ENCODE measurements at places on chromosomes 16 and 17. TPM values are rescaled to one million over a fixed set of nuclear protein-coding genes. Genes with fewer than 3 reads are reported as not detected.

The KLHL10 gene
- total RNA-seq = not detected

The MT1G gene
- 511 TPM for total RNA-seq

The CALB2 gene
- total RNA-seq = 0.22 TPM

The SP6 gene
- total RNA-seq = 0.07 TPM

The KCTD19 gene
- not detected for total RNA-seq

The CES4A gene
- not detected for total RNA-seq

The ZNF652 gene
- total RNA-seq = 58.2 TPM

The CD300H gene
- total RNA-seq = not detected

The NEK8 gene
- total RNA-seq = 5.8 TPM

GRCh38 chr17:1930337-1930645 is 94.8 kb downstream of the RTN4RL1 start:
- no peaks in the 10 kb centered on the region for H3K36me3 ChIP-seq
- peaks cover 22% of the 10 kb centered on the region for H3K27me3 ChIP-seq
- no peak for DNase-seq
- H3K4me3 ChIP-seq = no peak overlapping the region
- H3K27ac ChIP-seq = no peak overlapping the region

- H3K27me3 ChIP-seq = no peaks in the 10 kb centered on the region
- no peak overlapping the region for H3K27ac ChIP-seq
- DNase-seq = no peak
- no peaks in the 10 kb centered on the region for H3K4me1 ChIP-seq
- no peak overlapping the region for H3K4me3 ChIP-seq
- H3K36me3 ChIP-seq = no peaks in the 10 kb centered on the region
Observed at GRCh38 chr16:72764015-72764654, 283.8 kb downstream of the ZFHX3 start.

- H3K4me3 ChIP-seq = no peak overlapping the region
- no peaks in the 10 kb centered on the region for H3K27me3 ChIP-seq
- H3K4me1 ChIP-seq = no peaks in the 10 kb centered on the region
- no peak for DNase-seq
Observed at GRCh38 chr16:61324044-61324443, 712.2 kb downstream of the CDH8 start.

DNA sequence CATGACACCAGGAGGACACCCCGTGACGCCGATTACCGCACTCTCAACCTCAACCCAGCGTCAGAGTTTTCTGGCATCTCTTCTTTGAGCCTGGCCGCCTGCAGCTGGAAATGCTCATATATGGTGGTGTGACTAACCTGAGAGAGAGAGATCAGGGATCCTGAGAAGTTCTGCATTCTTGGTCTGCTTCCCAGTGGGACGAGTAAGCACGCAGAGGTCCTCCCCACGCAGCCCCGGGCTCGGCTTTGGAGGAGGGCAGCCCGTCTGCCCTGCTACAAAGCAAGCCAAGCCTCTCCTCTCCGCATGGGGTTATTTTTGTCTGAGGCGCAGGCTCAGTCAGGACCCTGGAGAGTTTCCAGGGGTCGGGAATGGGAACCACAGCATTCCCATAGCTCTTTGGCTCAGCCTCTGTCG is 16.5 kb downstream of the CRISPLD2 start:
- no peaks in the 10 kb centered on the region for H3K36me3 ChIP-seq
- no peak for DNase-seq
- no peak overlapping the region for H3K4me3 ChIP-seq
- no peak overlapping the region for H3K27ac ChIP-seq
- peaks cover 78% of the 10 kb centered on the region for H3K27me3 ChIP-seq

- no peaks in the 10 kb centered on the region for H3K36me3 ChIP-seq
- H3K27ac ChIP-seq = peak overlapping the region; percentile 97
- peaks cover 98% of the 10 kb centered on the region for H3K4me1 ChIP-seq
- DNase-seq = no peak
- H3K27me3 ChIP-seq = no peaks in the 10 kb centered on the region
Observed at GRCh38 chr16:54175169-54175551, 111.4 kb downstream of the IRX3 start.

GRCh38 chr17:70319516-70319915 is 150.2 kb downstream of the KCNJ2 start:
- no peak for DNase-seq
- no peaks in the 10 kb centered on the region for H3K4me1 ChIP-seq
- H3K36me3 ChIP-seq = no peaks in the 10 kb centered on the region
- H3K4me3 ChIP-seq = no peak overlapping the region
- no peaks in the 10 kb centered on the region for H3K27me3 ChIP-seq

DNA sequence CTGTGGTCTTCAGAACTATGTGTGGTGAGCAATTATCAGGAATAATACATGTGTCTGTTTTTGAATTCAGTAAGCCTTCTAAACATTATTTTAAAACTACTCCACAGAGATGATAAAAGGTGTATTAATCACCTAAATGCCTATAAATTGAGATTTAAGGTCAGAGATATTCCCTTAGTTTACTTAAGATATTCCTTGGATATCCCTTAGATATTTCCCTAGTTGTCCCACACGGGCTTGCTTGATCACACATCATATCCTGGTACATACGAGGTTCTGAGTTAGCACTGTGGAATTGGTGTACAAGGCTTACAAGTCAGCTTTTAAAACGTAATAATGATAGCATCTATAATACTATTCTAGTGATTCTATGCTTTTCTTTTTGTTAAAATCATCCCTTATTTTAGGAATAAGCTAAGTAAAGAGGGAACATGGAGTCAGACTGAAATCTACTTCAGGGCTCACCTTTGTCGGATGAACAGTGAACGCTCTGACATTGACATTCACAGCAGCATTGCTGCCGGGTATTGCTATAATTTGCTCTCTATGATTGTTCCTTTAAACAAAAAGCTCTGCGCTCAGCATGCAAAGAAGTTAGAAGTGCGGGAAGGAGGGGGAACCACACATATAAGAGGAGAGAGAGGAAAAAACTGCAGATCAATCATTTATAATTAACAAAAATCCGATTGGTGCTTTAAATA is 136.5 kb downstream of the SKAP1 start:
- DNase-seq = no peak
- peaks cover 15% of the 10 kb centered on the region for H3K27me3 ChIP-seq
- H3K36me3 ChIP-seq = no peaks in the 10 kb centered on the region
- no peak overlapping the region for H3K4me3 ChIP-seq
- no peak overlapping the region for H3K27ac ChIP-seq

- H3K27me3 ChIP-seq = no peaks in the 10 kb centered on the region
- H3K27ac ChIP-seq = no peak overlapping the region
- no peak for DNase-seq
- H3K4me3 ChIP-seq = no peak overlapping the region
- H3K4me1 ChIP-seq = no peaks in the 10 kb centered on the region
Observed at GRCh38 chr16:1461146-1461545, 13.7 kb downstream of the CLCN7 start.

GRCh38 chr17:4796552-4796920 is 572 bp downstream of the PSMB6 start:
- peak; percentile 33 for DNase-seq
- peaks cover 8% of the 10 kb centered on the region for H3K36me3 ChIP-seq
- H3K4me1 ChIP-seq = peaks cover 17% of the 10 kb centered on the region
- peak overlapping the region; percentile 79 for H3K27ac ChIP-seq

- no peak overlapping the region for H3K4me3 ChIP-seq
- H3K27ac ChIP-seq = no peak overlapping the region
- H3K36me3 ChIP-seq = peaks cover 44% of the 10 kb centered on the region
Observed at GRCh38 chr16:8768283-8768682, 29.2 kb downstream of the TMEM186 start.

GRCh38 chr16:1990351-1991134 is 773 bp downstream of the SYNGR3 start:
- H3K27ac ChIP-seq = no peak overlapping the region
- H3K4me1 ChIP-seq = peaks cover 63% of the 10 kb centered on the region
- DNase-seq = peak; percentile 34
- peak overlapping the region; percentile 82 for H3K4me3 ChIP-seq

- H3K36me3 ChIP-seq = no peaks in the 10 kb centered on the region
- no peak for DNase-seq
- H3K27me3 ChIP-seq = peaks cover 2% of the 10 kb centered on the region
- no peak overlapping the region for H3K27ac ChIP-seq
- no peak overlapping the region for H3K4me3 ChIP-seq
- no peaks in the 10 kb centered on the region for H3K4me1 ChIP-seq
Observed at GRCh38 chr17:3318336-3318735, 20.2 kb upstream of the OR3A1 start.

DNA sequence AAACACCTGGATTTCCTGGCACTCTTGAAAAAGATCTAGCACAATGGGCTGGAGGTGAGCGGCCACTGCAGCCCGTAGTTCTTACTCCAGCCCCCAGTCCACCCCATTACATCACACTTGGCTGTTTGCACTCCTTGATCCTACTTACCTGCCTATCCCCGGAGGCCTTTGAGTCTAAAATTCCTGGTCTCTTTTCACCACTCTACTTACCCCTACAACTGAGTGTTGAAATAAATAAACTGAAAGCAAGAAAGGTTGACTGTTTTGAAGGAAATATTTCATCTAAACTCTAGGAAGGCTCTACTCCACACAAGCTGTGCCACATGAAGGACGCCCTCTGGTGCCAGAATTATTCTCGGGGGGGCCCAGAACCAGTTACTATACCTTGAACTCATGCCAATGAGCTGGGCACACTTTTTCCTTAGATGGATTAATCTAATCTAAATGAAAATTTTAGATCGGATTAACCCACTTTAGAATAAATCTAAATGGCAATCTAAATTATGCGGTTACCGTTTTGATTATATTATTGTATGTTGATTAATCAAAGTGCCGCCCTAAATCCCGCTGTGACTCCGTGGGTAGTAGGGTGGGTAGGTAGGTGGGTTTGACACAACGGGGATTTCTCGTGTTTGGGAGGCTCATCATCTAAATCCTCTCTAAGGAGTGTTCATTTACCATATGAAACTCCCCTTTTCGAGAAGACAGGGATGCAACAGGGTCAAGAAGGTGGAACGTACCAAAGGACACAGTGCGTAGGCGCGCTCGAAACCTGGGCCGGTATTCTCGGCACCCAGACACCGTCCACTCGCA is 651 bp upstream of the EIF1 start:
- peaks cover 20% of the 10 kb centered on the region for H3K36me3 ChIP-seq
- peak; percentile 74 for DNase-seq
- H3K4me3 ChIP-seq = peak overlapping the region; percentile 59
- peaks cover 29% of the 10 kb centered on the region for H3K4me1 ChIP-seq
- no peaks in the 10 kb centered on the region for H3K27me3 ChIP-seq

DNA sequence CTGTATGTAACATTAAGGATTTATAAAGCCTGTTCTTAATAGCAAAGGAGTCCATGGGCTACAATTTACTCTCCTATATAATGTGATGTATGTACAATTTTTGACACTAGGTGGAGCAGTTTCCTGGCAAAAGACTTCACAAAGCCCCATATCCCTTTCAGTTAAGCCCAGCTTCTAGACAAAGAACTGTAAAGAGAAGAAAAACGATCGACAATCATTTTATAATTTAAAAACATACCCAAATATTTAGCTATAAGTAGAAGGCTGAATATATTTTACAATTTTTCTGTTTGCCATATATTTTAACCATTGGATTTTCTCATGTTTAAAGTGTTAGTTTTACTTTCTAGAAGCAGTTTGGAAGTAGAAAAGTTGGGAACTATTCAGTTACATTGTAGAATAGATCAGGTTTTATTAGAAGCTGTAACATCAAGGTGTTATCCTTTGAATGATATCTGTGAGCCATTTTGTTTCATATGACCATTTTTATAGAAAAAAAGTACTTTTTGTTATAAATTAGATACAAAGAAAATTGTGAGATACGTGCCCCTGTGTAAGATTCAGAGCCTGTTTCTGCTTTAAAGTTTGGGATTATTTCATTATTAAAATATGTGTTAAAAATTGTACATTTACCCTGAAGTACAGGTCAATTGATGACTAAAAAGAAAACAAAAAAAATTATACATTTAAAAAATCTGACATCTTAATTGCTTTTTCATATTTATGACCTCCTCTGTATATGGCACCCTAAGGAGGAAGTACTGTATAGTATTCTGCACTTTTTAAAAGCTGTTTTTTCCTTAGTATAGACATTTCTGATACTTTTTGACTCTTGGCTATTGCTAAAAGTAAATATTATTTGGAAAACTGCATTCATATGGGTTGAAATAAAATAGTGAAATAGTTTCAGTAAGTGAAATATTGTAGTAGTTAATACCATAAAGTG is 46.3 kb downstream of the VMP1 start:
- no peak overlapping the region for H3K4me3 ChIP-seq
- peak overlapping the region; percentile 82 for H3K27ac ChIP-seq
- peaks cover 82% of the 10 kb centered on the region for H3K4me1 ChIP-seq

DNA sequence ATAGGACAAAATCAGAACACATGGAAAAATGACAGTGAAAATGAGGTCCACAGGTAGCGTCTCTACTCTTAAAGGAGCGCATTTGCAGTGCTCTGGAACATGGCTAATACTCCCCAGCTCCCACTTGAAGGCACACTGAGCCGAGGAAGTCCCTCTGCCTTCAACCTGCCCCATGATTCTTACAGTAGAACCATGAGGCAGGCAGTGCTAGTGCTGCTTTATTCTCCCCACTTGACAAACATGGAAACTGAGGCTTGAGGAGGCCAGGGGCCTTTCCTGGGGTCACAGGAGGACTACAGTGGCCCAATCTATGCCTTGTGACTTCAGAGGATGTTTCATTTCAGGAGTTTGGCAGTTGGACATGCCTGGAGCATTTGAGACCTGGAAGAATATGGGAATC is 244.1 kb upstream of the MAF start:
- H3K36me3 ChIP-seq = no peaks in the 10 kb centered on the region
- no peak overlapping the region for H3K4me3 ChIP-seq
- no peak overlapping the region for H3K27ac ChIP-seq
- H3K4me1 ChIP-seq = no peaks in the 10 kb centered on the region
- no peaks in the 10 kb centered on the region for H3K27me3 ChIP-seq
- DNase-seq = no peak

- DNase-seq = no peak
- no peaks in the 10 kb centered on the region for H3K27me3 ChIP-seq
- H3K4me1 ChIP-seq = peaks cover 85% of the 10 kb centered on the region
- no peaks in the 10 kb centered on the region for H3K36me3 ChIP-seq
- no peak overlapping the region for H3K27ac ChIP-seq
Observed at GRCh38 chr17:78719630-78720298, 62.3 kb downstream of the CYTH1 start.

GRCh38 chr16:56869513-56870275 is 4.7 kb downstream of the SLC12A3 start:
- peaks cover 41% of the 10 kb centered on the region for H3K4me1 ChIP-seq
- DNase-seq = peak; percentile 77
- no peak overlapping the region for H3K4me3 ChIP-seq
- no peaks in the 10 kb centered on the region for H3K27me3 ChIP-seq
- no peak overlapping the region for H3K27ac ChIP-seq

DNA sequence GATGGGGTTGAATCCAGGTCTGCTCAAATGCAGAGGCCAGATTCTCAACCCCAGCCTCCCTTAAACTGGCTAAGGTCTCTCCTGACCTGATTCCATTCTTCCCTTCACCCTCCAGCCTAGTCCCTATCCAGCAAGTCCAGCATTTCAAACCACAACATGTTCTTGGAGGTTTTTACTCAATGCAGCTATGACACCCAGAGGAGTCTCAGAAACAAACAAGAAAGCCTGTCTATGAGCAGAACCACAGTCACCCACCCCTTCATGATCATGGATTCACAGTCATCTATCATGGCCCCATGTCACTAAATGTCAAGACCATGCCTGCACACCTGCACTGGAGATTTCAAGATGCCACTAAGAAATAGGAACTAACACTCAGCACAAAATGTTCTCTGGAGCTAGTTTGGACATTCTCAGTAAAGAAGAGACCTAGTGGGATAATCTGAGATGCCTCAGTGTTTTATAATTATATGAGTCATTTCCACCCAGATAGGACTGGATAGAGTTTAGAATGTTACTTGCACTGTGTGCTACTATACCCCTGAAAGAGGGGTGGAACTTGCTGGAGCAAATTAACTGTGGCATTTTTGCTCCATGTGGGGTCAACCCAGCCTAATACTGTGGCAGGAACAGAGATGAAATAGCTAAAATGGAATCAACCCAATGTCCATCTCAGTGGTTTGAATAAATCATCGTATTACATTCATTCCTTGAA is 9.5 kb upstream of the METTL22 start:
- H3K4me1 ChIP-seq = no peaks in the 10 kb centered on the region
- H3K27me3 ChIP-seq = peaks cover 50% of the 10 kb centered on the region
- no peak overlapping the region for H3K27ac ChIP-seq
- no peaks in the 10 kb centered on the region for H3K36me3 ChIP-seq
- no peak overlapping the region for H3K4me3 ChIP-seq

Measured in HepG2 (cell line).